ENCODE measurements at places on chromosomes 5 and 9.

- DNase-seq, result no peak
Measured at GRCh38 chr9:33752130-33752637, 43.2 kb upstream of the PRSS3 start.

DNA sequence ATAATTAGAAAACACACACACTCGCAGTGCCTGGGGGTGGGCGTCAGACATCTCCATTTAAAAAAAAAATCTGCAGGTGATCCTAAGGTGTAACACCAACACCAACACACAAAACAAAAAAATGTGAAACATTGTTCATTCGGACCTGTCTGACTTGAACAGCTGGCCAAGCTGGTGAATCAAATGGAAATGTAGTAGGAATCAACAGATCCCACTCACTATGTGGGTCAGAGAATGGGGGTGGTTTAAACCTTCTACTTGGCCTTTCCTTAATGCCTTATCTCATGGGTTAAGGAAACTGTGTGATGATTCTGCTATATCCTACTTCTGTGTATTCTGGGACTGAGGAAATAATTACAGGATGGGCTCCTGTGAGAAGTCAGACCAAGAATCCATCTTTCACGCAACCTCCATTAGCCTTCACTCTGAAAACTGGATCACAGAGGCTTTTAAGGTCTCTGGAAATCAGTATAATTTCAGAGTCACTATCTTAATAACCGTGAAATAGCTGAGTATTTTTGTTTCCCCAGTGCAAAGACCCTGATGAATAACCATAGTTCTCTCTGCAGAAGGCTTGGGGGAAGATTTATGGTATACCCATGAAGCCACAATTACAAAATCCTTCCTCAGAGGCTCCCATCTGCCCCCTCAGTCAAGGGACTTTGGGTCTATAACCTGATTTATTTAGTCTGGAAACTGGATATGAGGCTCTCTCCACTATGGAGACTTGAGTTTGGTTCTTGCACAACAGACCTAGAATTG is 17.2 kb upstream of the MCCC2 start:
- DNase-seq, result no peak

DNA sequence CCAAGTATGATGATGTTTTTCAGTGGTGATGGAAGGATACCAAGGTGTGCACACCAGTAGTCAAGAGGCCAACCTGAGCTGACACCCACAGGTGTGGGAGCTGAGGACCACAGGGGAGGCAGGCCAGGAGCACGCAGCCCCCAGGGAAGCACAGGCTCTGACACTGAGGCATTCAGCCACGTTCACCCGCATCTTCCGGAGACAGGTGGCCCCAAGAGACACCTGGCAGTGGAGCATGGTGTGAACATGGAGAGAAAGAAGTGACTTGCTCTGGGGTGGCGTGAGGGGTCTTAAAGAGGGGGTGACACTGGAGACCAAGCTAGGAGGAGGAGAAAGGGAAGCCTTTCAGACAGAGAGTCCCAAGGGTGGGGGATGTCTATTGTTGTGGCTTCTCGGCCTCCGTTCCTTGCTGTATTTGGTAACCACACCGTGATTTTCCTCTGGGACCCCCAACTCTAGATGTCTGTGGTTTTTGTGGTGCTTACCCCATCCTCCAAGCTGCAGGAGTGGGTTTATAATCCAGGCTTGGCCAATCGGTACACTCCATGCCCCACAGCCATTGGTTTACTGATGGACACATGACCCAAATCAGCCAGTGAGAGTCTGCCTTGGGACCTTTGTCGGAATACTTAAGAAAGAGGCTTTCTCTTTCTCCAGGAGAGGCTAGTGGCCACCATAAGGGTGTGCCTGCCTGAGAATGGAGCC is 84.6 kb downstream of the HRH2 start:
- DNase-seq, result no peak

GRCh38 chr9:23850690-23851629 is 24.9 kb upstream of the ELAVL2 start:
- no peak for DNase-seq

- no peak for DNase-seq
Measured at GRCh38 chr5:149550268-149550583, 1.0 kb downstream of the CSNK1A1 start.

All from NCI-H1092 treated with DMSO at 0.1 percent for 48 hours (cell line).